ENCODE measurements at places on chromosomes 2 and 18. TPM values are rescaled to one million over a fixed set of nuclear protein-coding genes. Genes with fewer than 3 reads are reported as not detected.

DNA sequence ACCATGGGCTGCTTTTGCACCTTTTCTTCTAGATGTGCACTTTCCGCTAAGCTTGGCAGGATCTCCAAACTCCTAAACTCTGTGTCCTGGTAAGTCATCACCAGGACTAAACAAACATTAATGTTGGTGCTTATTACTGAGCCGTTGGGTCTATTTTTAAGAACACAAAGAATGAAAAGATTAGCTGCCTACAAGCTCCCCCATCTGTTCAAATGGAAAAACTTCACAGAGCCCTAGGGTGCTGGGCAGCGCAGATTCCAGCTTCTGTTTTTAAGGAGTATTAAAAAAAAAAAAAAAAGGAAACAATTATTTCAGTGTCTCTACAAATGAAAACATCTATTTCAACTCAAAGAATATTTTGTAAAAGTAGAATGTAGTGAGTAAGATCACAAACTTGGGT lies 97.8 kb upstream of the AQP4 start:
- DNase-seq = no peak

- no peak for DNase-seq
Measured at GRCh38 chr2:160224060-160224459, 24.0 kb upstream of the ITGB6 start.

DNA sequence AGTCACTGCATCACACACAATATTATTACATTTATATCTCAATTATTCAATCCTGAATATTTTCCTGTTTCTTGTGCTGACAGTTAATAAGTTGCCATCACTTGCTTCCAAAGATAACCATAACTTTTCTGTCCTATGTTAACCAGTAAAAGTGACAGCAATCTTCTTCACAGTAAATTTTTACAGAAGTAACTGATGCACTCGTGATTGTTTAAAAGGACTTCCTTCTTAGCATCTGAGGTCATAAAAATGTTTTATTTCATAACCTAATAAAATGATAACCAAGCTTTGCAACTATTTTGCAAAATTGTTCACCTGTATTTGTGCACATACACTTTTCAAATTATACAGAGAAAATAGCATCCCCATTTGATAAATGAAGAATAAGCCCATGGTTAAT lies 20.6 kb upstream of the ANKRD62 start:
- DNase-seq = no peak

- no peak for DNase-seq
Measured at GRCh38 chr2:148675708-148676107, 31.2 kb downstream of the EPC2 start.

DNA sequence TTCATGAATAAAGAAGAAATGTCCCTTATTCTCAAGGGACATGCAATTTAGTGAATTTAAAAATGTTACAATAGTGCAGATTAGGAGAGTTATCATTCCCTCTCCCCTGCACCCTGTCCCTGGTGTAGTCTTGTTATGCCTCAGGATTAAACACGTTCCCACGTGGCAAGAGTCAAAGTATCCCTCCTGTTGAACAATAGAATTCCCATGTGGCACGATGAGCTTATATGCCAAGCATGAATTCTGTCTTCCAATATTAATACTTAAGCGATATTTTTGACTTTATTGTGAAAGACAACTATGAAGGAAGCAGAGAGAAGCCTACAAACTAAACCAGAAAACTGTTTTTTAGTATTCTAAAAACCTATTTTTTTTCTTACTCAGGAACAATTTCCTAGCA lies 36.7 kb upstream of the SPAG16 start:
- DNase-seq = no peak

- DNase-seq = no peak
Measured at GRCh38 chr2:41621563-41621962, 426.3 kb upstream of the PKDCC start.

DNA sequence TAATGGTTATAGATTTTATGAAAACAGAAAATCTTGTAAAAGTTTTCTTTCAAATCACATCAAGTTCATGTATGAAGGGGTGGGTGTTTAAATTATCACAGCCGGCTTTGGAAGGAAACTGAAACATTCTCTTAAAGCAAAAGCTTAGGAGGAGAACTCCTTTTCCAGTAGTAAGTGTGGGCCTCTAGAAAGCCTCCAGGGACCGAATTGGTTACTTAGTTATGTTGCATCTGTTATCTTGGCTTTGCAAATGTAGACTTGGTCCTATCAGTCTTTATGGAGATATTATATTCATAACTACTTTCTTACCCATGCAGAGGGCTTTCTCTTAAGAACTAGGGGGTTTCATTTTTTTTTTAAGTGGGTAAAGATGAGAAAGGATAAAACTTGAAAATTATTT lies 7.4 kb downstream of the NAB1 start:
- DNase-seq = no peak

- no peak for DNase-seq
Measured at GRCh38 chr2:74416778-74417177, 4.6 kb downstream of the C2orf81 start.

DNA sequence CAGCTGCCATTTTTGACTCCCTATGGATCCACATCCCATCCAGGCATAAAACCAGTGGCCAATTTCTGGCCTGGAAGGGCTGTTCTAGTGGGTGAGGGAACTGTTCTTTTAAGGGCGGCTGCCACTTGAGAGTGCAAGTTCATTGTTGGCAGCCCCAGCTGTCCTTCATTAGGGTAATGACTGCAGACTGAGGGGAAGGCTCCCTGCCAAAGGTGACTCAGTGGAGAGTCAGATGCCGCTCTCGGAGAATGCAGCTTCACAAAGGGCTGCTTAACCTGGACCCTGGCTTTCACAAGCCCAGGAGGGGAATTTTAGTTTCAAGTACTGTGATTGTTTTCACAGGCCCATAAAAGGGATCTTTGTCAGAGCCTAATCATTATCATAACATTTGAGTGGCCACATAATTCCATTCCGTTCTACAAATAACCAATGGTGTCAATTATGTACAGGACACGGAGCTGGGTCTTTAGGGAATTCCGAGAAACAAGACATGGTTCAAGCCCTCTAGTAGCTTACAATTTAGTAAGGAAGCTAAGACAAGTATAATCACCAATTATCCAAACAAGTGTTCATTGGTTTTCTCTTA lies 235.7 kb downstream of the CDCA7 start:
- no peak for DNase-seq

- DNase-seq = no peak
Measured at GRCh38 chr18:2050702-2051201, 520.6 kb downstream of the METTL4 start.

- DNase-seq = no peak
Measured at GRCh38 chr2:47598476-47598875, 184.5 kb upstream of the MSH6 start.

DNA sequence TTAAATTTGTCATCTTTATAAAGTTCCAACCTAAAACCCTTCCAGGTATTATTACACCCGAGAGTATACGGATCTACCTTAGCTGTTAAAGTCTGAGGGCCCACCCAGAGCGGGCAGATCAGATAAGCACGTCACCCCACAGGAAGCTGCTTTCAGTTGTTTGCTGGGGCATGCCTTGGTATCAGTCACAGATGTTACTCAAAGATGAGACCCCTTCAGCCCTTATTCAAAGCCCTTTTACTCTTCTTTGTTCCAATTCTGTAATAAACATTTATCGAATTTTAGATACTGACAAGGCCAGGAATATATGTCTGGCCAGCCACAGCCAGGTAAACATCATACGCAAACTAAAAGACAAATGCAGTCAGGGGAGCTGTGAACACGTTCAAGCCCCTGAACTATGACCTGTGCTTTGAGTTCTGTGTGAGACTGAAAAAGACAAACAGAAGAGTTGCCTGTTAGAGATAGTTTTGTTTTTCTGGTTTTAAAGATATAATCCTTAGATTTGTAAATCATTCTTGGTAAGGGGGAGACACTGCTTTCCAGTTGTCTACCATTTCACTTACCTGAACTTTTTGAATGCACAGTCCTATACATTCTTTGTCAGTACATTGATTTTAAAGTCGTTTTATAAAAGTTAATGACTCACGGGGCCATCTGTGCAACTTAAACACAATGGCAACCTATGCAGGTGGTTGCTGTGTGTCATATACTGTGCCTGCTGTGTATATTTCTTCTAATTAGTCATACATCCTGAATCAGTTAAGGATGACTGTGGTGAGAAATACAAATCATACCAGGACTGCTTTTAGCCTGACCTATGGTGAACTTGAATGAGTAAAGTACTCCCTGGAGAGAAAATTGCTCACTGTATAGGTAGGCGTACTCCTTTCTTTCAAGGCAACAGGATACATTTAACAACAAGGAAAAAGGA lies 100.5 kb upstream of the ITPRID2 start:
- DNase-seq = no peak

DNA sequence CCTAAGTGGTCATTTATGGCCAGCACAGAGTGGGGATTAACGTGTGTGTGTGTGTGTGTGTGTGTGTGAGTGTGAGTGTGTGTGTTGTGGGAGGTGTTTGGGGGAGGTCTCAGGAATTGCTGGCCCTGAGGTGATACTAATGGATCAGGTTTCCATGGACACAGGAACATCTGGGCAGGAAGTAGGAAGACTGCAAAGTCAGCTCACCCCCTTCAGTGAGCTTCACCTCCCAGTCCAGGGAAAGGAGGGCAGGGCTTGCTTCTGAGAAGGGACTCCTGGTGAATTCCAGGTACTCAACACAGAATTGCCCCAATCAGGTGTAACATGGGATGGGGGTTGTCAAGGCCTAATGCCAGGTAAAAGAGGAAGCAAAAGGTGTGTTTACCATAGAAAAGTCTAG lies 30.3 kb upstream of the IL1R1 start:
- DNase-seq = no peak

The FBXO41 gene
- total RNA-seq = 6.6 TPM

The KYNU gene
- total RNA-seq = 18.7 TPM

The DHRS9 gene
- 1.1 TPM for total RNA-seq

The GPR75 gene
- total RNA-seq = 4.4 TPM

The ACVR1 gene
- total RNA-seq = 31.7 TPM

The RBM43 gene
- 13.4 TPM for total RNA-seq

The OTOS gene
- total RNA-seq = not detected

The KCNG3 gene
- not detected for total RNA-seq

The KCNF1 gene
- total RNA-seq = 0.60 TPM

The DNER gene
- total RNA-seq = 0.34 TPM

The CSRNP3 gene
- 6.4 TPM for total RNA-seq

The GAD1 gene
- 0.57 TPM for total RNA-seq

The SLC9A4 gene
- total RNA-seq = 23.5 TPM
